Ovary (tissue), 10 donors: ENCODE measurements at places on chromosomes 2 and 18. TPM values are rescaled to one million over a fixed set of nuclear protein-coding genes. Genes with fewer than 3 reads are reported as not detected.

- no peaks in the 10 kb centered on the region for H3K36me3 ChIP-seq
- no peak overlapping the region for H3K27ac ChIP-seq
- no peak overlapping the region for H3K4me3 ChIP-seq
- DNase-seq: no peak
Measured at GRCh38 chr2:238449909-238450417, 23.2 kb downstream of the ASB1 start.

Gene TOGARAM2
- 4.0 TPM for total RNA-seq

DNA sequence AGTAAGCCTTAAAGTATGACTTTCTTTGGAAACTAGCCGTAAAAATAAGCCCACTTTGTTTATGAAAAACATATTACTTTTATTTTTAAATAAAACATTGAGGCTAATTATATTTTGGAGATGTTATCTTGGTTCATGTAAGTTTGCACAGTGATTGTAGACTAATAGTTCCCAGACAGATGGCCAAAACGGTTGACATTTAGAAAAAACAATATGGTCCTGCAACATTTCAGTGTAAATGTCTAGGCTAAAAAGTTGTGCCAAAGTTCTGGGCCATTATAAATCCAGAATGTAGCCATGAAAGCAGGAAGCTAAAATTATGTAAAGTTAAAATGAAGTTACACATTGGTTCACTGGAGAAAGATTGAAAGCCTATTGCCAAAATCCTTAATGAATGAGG, 43.6 kb downstream of the SLC5A7 start:
- DNase-seq: no peak
- no peak overlapping the region for H3K4me3 ChIP-seq

DNA sequence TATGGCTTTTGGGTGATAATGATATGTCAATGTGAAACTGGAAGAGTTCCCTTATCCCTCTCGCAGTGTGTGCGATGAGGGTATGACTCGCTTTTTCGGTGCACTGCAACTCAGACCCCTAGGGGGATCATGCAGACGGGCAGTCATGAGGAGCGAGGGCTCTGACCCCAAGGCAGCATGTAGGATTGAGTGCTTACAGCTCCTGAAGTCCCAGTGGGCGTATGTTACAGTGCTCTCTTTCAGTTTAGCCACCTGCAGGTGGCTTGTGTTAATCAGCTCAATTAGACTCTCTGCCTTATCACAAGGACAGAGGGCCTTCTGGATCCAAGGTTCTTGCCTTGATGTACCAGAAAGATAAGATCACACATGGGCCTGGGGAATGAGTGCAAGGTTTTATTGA, 1269.9 kb upstream of the GYPC start:
- H3K36me3 ChIP-seq: no peaks in the 10 kb centered on the region
- no peak for DNase-seq
- no peak overlapping the region for H3K27ac ChIP-seq
- no peaks in the 10 kb centered on the region for H3K4me1 ChIP-seq
- no peak overlapping the region for H3K4me3 ChIP-seq

DNA sequence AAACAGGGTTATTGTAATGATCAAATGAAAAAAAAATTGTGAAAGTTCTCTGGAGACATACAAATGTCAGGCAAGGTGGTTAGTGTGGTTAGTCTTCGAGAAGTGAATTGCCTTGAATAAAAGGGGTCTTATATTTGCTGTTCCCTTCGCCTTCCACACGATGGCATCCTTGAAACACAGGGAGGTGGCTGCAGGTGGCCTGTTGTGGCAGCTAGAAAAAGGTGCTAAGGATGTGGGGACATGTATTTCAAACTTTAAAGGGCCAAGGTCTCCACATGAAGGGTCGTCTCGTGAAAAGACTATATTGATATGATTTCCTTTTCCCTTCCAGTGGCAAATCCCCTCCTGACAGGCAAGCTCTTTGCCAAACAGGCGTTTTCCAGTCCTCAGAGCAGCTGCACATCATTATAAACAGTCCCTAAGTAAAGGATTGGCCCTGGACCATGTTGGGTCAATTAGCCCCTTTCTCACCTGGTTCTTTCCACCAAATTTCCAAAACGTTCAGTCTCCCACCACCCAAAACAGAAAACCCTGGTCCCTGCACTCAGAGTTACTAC, 68.5 kb downstream of the COPS8 start:
- H3K4me3 ChIP-seq: no peak overlapping the region
- no peaks in the 10 kb centered on the region for H3K36me3 ChIP-seq
- no peak for DNase-seq

Gene IGFBP2
- total RNA-seq: 117 TPM

Gene FANCL
- 64.7 TPM for total RNA-seq

Gene DYNAP
- not detected for total RNA-seq
